Ascending aorta (tissue), 2 donors: ENCODE measurements at places on chromosomes 11 and 22. TPM values are rescaled to one million over a fixed set of nuclear protein-coding genes. Genes with fewer than 3 reads are reported as not detected.

GRCh38 chr11:45470151-45470793 is 184.1 kb upstream of the SYT13 start:
- DNase-seq: no peak

GRCh38 chr11:120950880-120951279 is 73.0 kb upstream of the TBCEL start:
- DNase-seq: no peak

DNA sequence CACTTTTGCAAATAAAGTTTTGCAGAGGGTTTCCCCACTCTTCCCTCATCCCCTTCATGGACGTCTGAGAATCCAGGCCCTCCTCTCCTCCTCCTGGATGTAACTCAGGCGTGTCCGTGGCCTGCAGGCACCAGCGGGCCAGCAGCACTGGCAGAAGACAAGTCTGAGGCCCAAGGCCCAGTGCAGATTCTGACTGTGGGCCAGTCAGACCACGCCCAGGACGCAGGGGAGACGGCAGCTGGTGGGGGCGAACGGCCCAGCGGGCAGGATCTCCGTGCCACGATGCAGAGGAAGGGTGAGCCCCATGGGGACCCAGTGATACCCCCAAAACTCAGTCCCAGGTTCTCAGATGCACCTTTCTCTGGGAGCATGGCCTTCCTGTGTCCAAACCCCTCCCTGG is 14.4 kb downstream of the TUB start:
- DNase-seq: no peak

GRCh38 chr11:14190992-14191778 is 167.8 kb downstream of the RRAS2 start:
- DNase-seq: no peak

DNA sequence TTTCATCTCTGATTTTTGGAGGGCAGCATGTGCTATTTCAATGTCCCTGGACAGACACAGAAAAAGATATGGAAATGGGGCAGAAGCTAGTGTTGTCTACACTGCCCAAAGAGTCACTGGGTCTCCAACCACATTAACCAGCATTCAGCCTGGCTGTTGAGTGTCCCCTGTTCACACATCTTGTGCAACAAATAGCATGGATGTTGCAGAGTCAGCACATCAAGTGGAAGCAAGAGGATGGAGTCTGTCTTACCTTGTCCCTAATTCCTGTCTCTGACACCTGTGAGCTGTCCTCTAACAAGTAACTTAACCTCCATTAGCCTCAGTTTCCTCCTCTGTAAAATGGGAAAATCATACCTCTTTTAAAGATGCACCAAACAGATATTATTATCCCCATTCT is 60.2 kb downstream of the RCN1 start:
- DNase-seq: no peak

GRCh38 chr22:46619830-46620501 is at the start of gene GRAMD4:
TSS of gene GRAMD4 (plus strand) at chr22:46620386. CDS start at chr22:46626800, 6,414 bp downstream.
- DNase-seq: no peak

- no peak for DNase-seq
Measured at GRCh38 chr22:27865496-27865895, 53.6 kb downstream of the PITPNB start.

GRCh38 chr11:1766719-1767398 is 3.1 kb upstream of the CTSD start:
- DNase-seq: no peak

GRCh38 chr22:22155607-22156006 is 89.0 kb upstream of the VPREB1 start:
- DNase-seq: no peak

DNA sequence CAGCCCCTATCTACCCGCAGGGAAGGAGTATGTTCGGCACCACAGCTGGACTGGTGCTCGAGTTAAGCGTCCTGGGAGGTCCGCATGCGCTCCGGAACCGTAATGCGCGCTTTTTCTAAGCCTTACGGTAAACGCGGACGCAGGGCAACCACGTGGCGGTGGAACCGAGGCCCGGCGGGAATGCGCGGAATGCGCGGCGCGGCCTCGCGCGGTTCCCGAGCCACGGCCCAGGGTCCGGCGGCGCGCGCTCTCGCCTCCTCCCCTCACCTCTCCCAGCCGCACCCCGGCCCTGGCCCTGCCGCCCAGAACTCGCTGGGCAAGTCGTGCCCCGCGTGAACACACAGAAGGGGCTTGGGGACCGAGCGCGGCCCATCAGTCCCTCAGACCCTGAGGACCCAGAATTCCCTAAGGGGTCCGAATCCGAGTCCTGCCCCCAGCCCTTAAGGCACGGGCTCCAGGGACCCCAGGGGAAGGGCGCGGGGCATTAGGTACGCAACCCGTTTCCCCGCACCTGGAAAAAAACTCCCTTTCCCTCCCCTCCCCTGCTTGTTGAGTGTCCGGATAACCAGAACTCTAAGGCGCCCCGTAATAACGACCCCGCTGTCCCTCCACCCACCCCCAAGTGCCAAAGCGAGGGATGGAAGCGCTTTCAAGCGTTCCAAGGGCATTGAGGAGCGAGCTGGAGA is 4.3 kb upstream of the CCND1 start:
- DNase-seq: peak; percentile 83

DNA sequence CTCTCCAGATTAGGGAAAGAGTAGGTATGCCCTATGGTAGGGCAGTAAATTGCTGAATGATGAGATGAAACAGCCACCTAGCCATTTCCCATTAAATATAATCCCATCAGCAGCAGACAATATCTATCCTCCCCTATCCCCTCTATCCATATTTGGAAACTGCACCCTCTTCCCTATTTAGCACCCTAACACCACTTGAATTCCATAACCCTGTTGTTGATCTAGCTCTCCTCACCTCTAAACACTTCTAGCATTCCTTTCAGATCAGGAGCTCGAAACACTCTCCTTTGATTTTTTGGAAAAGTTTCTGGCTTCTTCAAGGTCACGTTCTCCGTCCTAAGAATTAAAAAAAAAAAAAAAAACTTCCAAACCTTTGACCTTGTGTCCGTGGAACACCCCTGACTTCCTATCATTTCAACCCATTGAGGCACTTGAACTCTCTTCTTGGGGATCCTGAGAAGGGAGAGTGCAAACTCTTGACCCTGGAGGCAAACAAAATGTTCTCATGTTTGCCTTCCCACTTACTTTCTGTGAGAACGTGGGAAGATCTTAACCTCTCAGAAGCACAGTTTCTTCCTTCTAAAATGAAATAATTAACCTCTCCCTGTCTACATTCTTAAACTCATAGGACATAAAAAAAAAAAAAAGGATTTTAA is 19.0 kb downstream of the TRIM5 start:
- DNase-seq: no peak

Gene XKR3
- not detected for total RNA-seq

Gene B4GALNT4
- total RNA-seq: not detected

Gene C22orf42
- not detected for total RNA-seq
